ENCODE measurements at places on chromosomes 4 and X. TPM values are rescaled to one million over a fixed set of nuclear protein-coding genes. Genes with fewer than 3 reads are reported as not detected.

FGF2 gene
- 2.9 TPM for total RNA-seq

CSAG1 gene
- total RNA-seq, result not detected

SLC34A2 gene
- not detected for total RNA-seq

GDPD2 gene
- 0.26 TPM for total RNA-seq

SSX1 gene
- not detected for total RNA-seq

HTN3 gene
- total RNA-seq, result not detected

ACE2 gene
- not detected for total RNA-seq

DCAF12L2 gene
- total RNA-seq, result not detected

RAB33A gene
- total RNA-seq, result 41.1 TPM

PHF8 gene
- 44.9 TPM for total RNA-seq

MAGEA12 gene
- total RNA-seq, result not detected

UCP1 gene
- not detected for total RNA-seq

NSG1 gene
- total RNA-seq, result 3.4 TPM

CSN3 gene
- not detected for total RNA-seq

GPR101 gene
- not detected for total RNA-seq

AFP gene
- not detected for total RNA-seq

FGF5 gene
- total RNA-seq, result not detected

PASD1 gene
- total RNA-seq, result not detected

TLR6 gene
- total RNA-seq, result 1.3 TPM

ARMCX4 gene
- total RNA-seq, result 2.4 TPM

BEND4 gene
- total RNA-seq, result 5.9 TPM

SLITRK4 gene
- total RNA-seq, result not detected

EGF gene
- total RNA-seq, result not detected

ETDB gene
- total RNA-seq, result not detected

MAB21L2 gene
- not detected for total RNA-seq

SPATA18 gene
- total RNA-seq, result 0.53 TPM

SYN1 gene
- 0.09 TPM for total RNA-seq

PDGFRA gene
- total RNA-seq, result not detected

MMRN1 gene
- total RNA-seq, result 0.16 TPM

MGARP gene
- total RNA-seq, result 0.20 TPM

CD40LG gene
- total RNA-seq, result 12.7 TPM

DMRTC1 gene
- total RNA-seq, result not detected

HSD17B10 gene
- 111 TPM for total RNA-seq

OTC gene
- not detected for total RNA-seq
